Dermis lymphatic vessel endothelial cell (primary cell): ENCODE measurements at places on chromosomes 16 and 17. TPM values are rescaled to one million over a fixed set of nuclear protein-coding genes. Genes with fewer than 3 reads are reported as not detected.

CMTM2 gene
- not detected in 2 replicates for total RNA-seq

NMRAL1 gene
- 46.1 and 52.2 TPM in 2 replicates for total RNA-seq

PABPN1L gene
- not detected in 2 replicates for total RNA-seq

HCRT gene
- total RNA-seq = not detected in 2 replicates

CCDC78 gene
- total RNA-seq = 0.22 and 0.34 TPM in 2 replicates

KRT39 gene
- total RNA-seq = not detected in 2 replicates

CPNE7 gene
- 0.17 and 0.65 TPM in 2 replicates for total RNA-seq

SENP3 gene
- total RNA-seq = 58.6 and 71.4 TPM in 2 replicates

SLC9A5 gene
- 0.33 and 0.34 TPM in 2 replicates for total RNA-seq

FNDC8 gene
- not detected in 2 replicates for total RNA-seq

C16orf92 gene
- not detected in 2 replicates for total RNA-seq

FBXL20 gene
- total RNA-seq = 11.7 and 13.4 TPM in 2 replicates

SLFN5 gene
- total RNA-seq = 30.9 and 52.0 TPM in 2 replicates

FSCN2 gene
- 0.26 and 0.54 TPM in 2 replicates for total RNA-seq

TBC1D3I gene
- 0.11 TPM in 1 of 2 replicates, not detected in the other for total RNA-seq

EMC8 gene
- total RNA-seq = 29.3 and 51.9 TPM in 2 replicates

KRT28 gene
- total RNA-seq = not detected in 2 replicates

KRT27 gene
- total RNA-seq = not detected in 2 replicates

DCAF7 gene
- 29.9 and 33.1 TPM in 2 replicates for total RNA-seq
